ENCODE measurements at places on chromosomes 6 and 20.
A peak's percentile ranks its signal among the peaks of the same experiment; 100 is the strongest.

GRCh38 chr6:20541382-20541781 is 7.1 kb downstream of the CDKAL1 start:
- no peak for DNase-seq

DNA sequence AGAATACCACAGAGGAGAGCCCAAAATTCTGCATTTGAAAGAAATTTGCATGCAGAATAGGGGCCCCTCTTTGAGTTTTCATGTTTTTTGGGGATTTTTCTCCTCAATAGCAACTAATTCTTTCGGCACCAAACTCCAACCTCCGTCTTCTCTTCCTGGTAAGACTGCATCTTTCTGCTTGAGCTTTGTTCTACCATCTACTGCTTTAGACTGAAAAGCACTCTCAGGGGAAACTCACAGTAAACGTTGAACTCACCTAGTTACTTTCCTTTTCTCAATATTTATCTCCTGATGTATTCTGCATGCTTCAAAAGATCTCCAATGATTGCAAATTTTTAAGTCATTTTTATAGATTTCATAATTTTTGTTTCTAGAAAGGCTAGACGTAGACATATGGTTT is 36.9 kb upstream of the HLA-DQB1 start:
- no peak for DNase-seq

- DNase-seq = no peak
Observed at GRCh38 chr20:13262671-13263360, 41.7 kb downstream of the ISM1 start.

GRCh38 chr20:33993576-33994221 is at the start of gene RALY:
RALY (plus strand) TSS chr20:33993911; CDS start chr20:34072075, 78,164 bp downstream.
- DNase-seq = no peak

GRCh38 chr6:125558241-125558843 is 191.1 kb upstream of the HEY2 start:
- no peak for DNase-seq

DNA sequence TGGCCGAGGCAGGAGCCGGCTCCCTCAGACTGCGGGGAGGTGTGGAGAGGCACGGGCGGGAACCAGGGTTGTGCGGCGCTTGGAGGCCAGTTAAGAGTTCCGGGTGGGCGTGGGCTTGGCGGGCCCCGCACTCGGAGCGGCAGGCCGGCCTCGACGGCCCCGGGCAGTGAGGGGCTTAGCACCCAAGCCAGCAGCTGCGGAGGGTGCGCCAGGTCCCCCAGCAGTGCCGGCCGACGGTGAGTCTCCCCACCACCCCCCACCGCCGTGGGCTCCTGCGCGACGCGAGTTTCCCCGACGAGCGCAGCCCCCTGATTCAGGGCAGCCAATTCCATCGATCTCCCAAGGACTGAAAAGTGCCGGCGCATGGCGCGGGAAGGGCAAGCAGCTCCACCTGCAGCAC is 605.4 kb upstream of the SLC35B3 start:
- DNase-seq = no peak

- DNase-seq = no peak
Observed at GRCh38 chr20:48205786-48206185, 420.5 kb upstream of the SULF2 start.

DNA sequence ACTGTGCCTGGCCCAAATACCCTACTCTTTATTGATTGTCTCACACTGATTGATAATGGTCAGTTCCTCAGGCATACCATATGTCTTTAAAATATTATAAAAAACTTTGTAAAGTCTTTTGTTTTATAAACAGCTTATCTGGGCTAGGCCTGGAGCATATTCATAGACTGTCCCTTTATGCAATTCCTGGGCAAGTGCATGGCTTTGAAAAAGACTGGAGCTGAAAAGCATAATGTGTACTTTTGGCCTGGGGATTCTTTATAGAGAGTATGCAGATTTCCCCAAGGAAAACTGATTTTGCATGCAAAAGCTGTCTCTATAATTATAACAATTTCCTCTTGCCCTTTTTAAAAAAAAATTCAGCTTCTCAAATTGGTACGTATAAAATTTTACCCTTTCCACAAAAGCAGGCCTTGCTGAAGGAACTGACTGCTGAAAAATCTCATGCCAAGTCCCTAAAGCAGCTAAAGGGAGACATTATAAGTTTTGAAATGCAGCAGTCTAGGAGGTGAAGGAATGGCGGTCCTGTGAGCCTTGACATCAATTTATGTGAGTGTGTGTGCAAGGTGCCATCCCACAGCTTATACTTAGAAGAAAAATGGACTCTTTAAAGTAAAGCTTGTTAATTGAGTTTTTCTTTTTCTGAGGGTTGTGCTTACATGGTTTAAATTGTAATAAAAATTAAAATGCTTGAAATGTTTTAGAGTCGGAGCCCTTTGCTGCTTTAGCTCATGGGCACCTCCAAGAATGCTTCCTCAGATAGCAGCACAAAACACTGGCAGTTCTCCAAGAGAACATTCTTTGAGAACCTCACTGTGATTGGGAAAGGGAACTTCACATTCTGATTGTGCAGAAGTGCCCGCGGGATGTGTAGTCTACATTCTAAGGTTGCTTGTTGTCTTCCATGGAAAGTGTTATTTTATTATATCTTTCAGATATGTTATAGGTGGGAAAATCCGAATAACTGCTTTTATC is 43.9 kb downstream of the PLCB4 start:
- DNase-seq = no peak

DNA sequence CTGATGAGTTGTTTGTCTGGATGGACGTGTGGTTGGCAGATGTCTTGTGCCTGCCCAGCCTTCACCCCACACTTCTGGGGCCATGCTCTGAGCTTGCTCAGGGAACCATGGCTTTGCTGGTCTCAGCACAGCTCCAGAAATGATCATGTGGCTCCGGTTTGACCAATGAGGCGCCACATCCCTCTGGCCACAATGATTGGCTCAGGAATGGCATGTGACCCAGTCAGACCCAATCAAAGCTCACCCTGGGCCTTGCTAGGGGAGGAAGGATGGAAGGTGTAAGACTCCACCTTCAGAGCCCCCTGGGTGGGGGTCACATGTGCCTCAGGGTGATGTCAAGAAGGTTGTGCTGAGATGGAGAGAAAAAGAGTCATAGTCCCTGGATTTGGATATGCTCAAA is 281.6 kb upstream of the SULF2 start:
- DNase-seq = no peak

DNA sequence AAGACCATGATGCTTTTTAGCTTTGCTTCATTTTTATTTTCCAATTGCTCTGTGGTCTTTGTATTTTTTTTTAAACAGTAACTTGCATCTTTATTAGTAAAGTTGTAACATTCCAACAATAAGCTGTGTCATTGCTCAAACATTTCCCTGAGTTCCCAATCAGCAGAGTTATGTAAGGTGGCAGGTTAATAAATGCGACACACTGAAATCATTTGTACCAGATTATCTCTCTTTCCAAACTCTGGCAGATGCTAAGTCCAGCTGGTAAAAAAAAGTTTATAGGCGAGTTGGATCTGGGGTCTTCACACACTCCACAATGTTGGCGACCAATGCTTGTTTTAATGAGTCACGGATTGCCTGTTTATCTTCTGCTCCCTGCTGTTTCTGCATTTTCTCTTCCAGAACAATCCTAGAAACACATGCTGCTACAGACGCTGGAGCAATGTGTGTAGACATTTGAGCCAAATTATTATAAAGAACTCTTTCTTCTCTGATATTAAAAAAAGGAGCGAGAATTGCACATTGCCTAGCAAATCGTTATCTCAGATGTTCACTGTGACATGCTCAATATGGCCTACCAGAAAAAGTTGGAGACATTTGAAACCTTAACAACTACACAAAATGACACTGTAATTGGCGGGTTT is 113.6 kb upstream of the IFNGR1 start:
- no peak for DNase-seq

DNA sequence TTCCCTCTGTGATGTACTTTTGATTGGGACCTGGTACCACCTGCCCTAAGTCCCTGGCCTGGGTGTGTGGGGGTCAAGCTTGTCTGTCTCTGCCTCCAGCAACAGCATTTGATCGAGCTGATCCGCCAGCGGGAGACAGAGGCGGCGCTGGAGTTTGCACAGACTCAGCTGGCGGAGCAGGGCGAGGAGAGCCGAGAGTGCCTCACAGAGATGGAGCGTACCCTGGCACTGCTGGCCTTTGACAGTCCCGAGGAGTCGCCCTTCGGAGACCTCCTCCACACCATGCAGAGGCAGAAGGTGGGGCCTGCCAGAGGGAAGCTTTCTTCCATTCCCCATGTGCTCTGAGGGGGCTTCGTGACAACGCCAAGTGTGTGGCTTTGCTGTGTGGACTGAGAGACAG is 5.4 kb downstream of the GID8 start:
- no peak for DNase-seq

DNA sequence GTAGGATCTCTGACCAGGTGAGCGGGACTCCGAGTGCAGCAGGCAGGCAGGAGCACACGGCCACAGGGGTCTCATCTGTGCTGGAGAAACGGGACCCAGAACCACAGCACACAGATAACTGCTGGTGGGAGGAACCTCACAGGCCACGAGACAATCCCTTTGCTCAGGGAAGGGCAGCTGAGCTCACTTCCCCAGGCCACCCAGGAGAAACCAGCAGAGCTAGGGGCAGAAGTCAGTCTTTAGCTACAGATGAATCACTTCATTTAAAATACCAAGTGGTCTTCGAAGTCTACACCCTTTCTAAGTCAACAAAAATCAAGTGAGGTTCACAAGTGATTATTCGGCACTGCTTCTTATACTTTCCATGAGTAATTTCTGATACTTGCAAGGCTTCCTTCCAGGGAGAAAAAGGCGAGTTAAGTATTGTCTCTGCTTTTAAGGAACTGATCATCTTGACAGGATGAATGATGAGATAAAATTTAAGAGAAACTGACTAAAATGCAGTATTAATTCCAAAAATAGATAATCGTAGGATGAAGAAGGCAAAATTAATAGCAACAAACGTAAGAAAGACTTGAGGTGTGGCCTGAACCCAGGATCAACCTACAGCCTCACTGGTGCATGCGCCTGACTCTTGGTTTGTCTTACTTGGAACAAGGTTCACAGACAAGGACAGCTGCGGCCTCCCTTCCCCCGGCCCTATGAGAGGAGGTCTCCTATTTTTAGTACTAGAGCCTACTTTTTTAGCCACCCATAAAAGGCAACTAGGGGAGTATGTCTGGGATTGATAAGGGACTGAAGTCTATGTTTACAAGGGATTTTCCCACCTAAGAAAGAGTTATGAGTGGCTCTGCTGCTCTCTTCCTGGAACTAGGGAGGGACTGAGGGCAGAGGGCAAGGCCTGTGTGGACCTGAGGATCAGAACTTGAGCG is 233.6 kb downstream of the TTLL2 start:
- DNase-seq = no peak

- DNase-seq = no peak
Observed at GRCh38 chr6:45461486-45461885, 83.8 kb upstream of the SUPT3H start.

DNA sequence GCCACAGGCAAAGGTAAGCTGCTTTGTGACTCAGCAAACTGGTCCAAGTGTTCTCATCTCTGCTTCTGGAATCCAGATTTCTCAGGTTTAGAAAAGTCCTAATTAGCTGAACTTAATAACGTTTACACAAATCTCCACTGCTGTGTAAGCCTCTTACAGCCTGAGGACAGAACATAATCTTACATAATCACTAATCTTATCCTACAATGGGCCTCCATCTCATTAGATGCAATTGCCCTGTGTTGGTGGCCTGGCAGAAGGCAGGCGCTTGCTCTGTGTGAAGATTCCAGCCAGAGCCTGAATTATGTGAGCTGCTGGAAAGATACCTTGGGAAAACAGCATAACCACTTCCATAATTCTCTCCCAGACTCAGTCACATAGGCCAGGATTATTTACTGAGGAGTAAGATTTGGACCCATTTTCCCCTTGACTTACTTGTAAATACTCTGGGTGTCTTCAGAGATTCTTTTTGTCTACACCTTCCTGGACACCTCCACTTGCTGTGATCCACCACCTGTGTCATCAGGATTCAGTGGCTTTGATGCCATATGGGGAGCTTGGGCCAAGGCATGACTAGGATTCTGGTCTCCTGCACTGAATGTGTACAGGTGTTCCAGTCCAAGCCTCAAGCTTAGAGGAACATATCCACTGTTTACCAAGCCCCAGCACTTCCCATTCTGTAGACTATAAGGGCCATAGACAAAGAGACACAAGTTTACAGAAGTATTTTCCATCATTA is 104.4 kb downstream of the C6orf118 start:
- no peak for DNase-seq

GRCh38 chr6:40916845-40917244 is 122.2 kb downstream of the UNC5CL start:
- no peak for DNase-seq

GRCh38 chr6:39254999-39255535 is 25.8 kb upstream of the KCNK5 start:
- no peak for DNase-seq

GRCh38 chr6:169212436-169212835 is 41.2 kb downstream of the THBS2 start:
- DNase-seq = peak; percentile 47

DNA sequence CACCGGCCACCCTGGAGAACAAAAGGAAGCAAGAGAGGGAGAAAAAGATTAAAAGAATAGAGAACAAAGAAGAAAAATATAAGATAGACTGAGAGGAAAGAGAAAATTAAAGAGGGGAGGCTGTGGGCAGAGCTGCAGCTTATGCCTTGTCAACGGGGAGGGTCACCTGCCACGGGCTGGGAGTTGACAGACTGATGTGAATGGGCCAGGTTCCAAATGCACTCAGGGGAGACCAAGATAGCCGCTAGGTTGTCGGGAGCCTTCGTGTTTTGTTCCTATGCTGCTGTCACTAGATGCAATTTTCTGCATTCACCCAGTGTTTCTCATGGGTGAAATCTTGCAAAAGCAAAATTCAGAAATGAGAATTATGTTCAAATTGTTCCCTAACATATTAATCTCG is 119.6 kb upstream of the MTHFD1L start:
- DNase-seq = no peak

DNA sequence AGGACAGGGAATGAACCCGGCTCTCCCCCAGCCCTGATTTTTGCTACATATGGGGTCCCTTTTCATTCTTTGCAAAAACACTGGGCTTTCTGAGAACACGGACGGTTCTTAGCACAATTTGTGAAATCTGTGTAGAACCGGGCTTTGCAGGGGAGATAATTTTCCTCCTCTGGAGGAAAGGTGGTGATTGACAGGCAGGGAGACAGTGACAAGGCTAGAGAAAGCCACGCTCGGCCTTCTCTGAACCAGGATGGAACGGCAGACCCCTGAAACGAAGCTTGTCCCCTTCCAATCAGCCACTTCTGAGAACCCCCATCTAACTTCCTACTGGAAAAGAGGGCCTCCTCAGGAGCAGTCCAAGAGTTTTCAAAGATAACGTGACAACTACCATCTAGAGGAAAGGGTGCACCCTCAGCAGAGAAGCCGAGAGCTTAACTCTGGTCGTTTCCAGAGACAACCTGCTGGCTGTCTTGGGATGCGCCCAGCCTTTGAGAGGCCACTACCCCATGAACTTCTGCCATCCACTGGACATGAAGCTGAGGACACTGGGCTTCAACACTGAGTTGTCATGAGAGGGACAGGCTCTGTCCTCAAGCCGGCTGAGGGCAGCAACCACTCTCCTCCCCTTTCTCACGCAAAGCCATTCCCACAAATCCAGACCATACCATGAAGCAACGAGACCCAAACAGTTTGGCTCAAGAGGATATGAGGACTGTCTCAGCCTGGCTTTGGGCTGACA is 28.8 kb upstream of the ZBP1 start:
- no peak for DNase-seq

Measured in RKO (cell line).